Liver (tissue), 10 donors: ENCODE measurements at places on chromosomes 3 and 15. TPM values are rescaled to one million over a fixed set of nuclear protein-coding genes. Genes with fewer than 3 reads are reported as not detected.
A peak's percentile ranks its signal among the peaks of the same experiment; 100 is the strongest.

- no peaks in the 10 kb centered on the region for H3K4me1 ChIP-seq
- peaks cover 7% of the 10 kb centered on the region for H3K36me3 ChIP-seq
- H3K27me3 ChIP-seq, result no peaks in the 10 kb centered on the region
- H3K4me3 ChIP-seq, result no peak overlapping the region
Observed at GRCh38 chr3:108062051-108062450, 28.8 kb downstream of the CD47 start.

- H3K4me3 ChIP-seq, result no peak overlapping the region
- H3K27me3 ChIP-seq, result no peaks in the 10 kb centered on the region
- no peaks in the 10 kb centered on the region for H3K36me3 ChIP-seq
- no peak for DNase-seq
Observed at GRCh38 chr3:19436746-19437145, 288.4 kb downstream of the KCNH8 start.

GRCh38 chr3:17639257-17639656 is 103.2 kb downstream of the TBC1D5 start:
- no peaks in the 10 kb centered on the region for H3K4me1 ChIP-seq
- H3K4me3 ChIP-seq, result no peak overlapping the region
- H3K36me3 ChIP-seq, result no peaks in the 10 kb centered on the region
- H3K27ac ChIP-seq, result no peak overlapping the region
- H3K27me3 ChIP-seq, result no peaks in the 10 kb centered on the region

DNA sequence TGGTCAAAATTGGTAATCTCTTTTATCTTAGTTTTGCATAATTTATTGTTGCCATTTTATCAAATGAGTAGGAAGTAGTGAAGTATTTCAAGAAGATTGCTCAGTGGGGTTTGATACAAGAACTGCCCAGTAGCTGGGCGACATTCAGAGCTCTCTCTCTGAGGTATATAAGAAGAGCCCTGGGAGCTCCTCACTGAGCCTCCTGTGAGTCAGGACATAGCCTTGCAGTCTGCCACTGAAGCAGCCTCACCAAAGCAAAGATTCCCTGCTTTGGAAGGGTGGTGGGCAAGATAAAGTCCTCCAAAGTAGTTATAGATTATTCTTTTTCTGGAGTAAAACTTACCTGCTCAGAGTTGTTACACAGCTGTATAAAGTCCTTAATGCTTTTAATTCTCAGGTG is 26.1 kb downstream of the SKIL start:
- no peaks in the 10 kb centered on the region for H3K27me3 ChIP-seq
- no peak overlapping the region for H3K4me3 ChIP-seq
- no peak for DNase-seq
- no peak overlapping the region for H3K27ac ChIP-seq
- no peaks in the 10 kb centered on the region for H3K4me1 ChIP-seq

GRCh38 chr3:42055291-42055690 is 35.9 kb upstream of the TRAK1 start:
- H3K27ac ChIP-seq, result peak overlapping the region; percentile 23
- no peak overlapping the region for H3K4me3 ChIP-seq
- peaks cover 25% of the 10 kb centered on the region for H3K4me1 ChIP-seq
- no peak for DNase-seq

- no peaks in the 10 kb centered on the region for H3K36me3 ChIP-seq
- H3K4me3 ChIP-seq, result no peak overlapping the region
- no peak overlapping the region for H3K27ac ChIP-seq
- no peaks in the 10 kb centered on the region for H3K27me3 ChIP-seq
Observed at GRCh38 chr3:189786479-189787064, 155.4 kb downstream of the TP63 start.

GRCh38 chr3:196499061-196499460 is 4.5 kb downstream of the RNF168 start:
- peaks cover 19% of the 10 kb centered on the region for H3K4me1 ChIP-seq
- H3K27me3 ChIP-seq, result no peaks in the 10 kb centered on the region
- H3K4me3 ChIP-seq, result no peak overlapping the region
- no peak overlapping the region for H3K27ac ChIP-seq

DNA sequence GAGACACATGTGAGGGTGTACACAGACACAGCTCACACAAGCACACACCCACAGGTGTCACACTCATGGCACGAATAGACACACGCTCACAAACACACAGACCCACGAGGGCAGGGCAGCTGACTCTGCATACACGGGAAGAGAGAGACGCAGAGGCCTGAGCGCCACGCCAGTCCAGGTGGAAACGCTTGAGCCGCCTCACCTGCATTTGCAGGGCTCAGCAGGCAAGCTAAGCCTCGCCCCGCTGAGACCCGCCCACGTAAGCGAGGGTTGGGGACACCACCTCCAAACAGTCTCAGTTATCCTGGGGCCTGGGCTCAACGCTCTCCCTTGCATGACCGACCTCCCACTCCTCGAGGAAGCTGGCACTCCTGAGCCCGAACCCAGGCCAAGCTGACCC is 73.2 kb downstream of the TLE3 start:
- H3K27me3 ChIP-seq, result no peaks in the 10 kb centered on the region
- no peak overlapping the region for H3K27ac ChIP-seq
- no peak for DNase-seq
- peaks cover 4% of the 10 kb centered on the region for H3K4me1 ChIP-seq

DNA sequence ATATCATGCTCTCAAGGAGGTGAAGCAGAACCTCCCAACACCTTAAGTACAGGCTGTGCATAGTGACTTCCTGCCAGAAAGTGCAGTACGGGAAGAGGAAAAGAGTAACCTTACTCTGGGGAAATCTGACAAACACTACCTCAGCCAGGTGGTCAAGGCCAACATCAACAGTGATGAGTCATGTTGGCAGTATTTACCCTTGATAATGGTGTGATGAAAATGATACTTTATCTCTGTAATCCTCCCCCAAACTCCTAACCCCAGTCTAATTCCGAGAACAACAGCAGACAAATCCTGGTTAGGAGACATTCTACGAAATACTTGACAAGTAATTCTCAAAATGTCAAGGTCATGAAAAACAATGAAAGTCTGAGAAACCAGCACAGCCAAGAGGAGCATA is 26.5 kb downstream of the ANKDD1A start:
- no peaks in the 10 kb centered on the region for H3K36me3 ChIP-seq
- no peaks in the 10 kb centered on the region for H3K4me1 ChIP-seq
- no peaks in the 10 kb centered on the region for H3K27me3 ChIP-seq
- H3K4me3 ChIP-seq, result no peak overlapping the region
- H3K27ac ChIP-seq, result peak overlapping the region; percentile 57
- DNase-seq, result no peak

GRCh38 chr3:117719316-117719926 is 1009.8 kb downstream of the TUSC7 start:
- H3K4me3 ChIP-seq, result no peak overlapping the region
- DNase-seq, result no peak
- no peak overlapping the region for H3K27ac ChIP-seq
- H3K4me1 ChIP-seq, result no peaks in the 10 kb centered on the region
- no peaks in the 10 kb centered on the region for H3K27me3 ChIP-seq
- no peaks in the 10 kb centered on the region for H3K36me3 ChIP-seq

DNA sequence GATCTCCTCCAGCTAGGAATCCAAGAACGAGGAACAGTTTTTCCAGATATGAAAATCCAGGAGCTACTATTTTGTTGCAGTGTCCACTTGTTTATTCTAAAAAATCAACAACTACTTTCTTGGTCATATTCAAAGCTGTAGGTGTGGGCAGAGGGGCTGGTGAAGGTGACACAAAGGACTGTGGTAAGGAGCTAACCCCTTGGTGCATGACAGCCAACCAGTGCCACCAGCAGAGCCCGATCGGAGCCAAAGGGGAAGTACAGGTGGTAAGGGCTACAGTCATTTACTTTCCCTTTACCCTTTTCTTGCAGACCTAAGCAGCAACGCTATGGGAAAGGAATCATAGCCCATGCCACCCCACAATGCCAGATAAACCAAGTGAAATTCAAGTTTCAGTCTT is 30.7 kb downstream of the PLA1A start:
- H3K4me3 ChIP-seq, result no peak overlapping the region
- no peaks in the 10 kb centered on the region for H3K4me1 ChIP-seq
- no peaks in the 10 kb centered on the region for H3K27me3 ChIP-seq

DNA sequence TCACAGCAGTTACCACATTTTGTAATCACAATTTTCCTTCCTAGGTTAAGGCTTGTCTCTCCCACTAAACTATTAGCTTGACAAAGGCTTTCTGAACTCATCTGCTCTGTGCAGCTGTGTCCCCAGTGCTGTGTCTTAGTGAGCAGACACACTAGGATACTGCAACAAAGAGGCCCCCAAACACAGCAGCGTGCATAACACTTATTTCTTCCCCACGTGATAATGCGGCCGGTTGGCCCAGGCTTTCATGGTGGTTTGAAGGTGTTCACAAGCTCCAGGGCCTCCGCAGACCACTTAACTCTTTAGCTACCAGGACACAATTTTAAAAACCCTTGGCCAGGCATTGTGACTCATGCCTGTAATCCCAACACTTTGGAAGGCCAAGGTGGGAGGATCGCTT is 2.2 kb upstream of the HDAC11 start:
- DNase-seq, result no peak
- peaks cover 9% of the 10 kb centered on the region for H3K4me1 ChIP-seq
- H3K4me3 ChIP-seq, result no peak overlapping the region
- no peaks in the 10 kb centered on the region for H3K36me3 ChIP-seq
- no peaks in the 10 kb centered on the region for H3K27me3 ChIP-seq
- no peak overlapping the region for H3K27ac ChIP-seq

- H3K4me1 ChIP-seq, result peaks cover 21% of the 10 kb centered on the region
- no peaks in the 10 kb centered on the region for H3K27me3 ChIP-seq
- H3K4me3 ChIP-seq, result no peak overlapping the region
- H3K36me3 ChIP-seq, result no peaks in the 10 kb centered on the region
Observed at GRCh38 chr3:160618878-160619277, 53.5 kb upstream of the KPNA4 start.

DNA sequence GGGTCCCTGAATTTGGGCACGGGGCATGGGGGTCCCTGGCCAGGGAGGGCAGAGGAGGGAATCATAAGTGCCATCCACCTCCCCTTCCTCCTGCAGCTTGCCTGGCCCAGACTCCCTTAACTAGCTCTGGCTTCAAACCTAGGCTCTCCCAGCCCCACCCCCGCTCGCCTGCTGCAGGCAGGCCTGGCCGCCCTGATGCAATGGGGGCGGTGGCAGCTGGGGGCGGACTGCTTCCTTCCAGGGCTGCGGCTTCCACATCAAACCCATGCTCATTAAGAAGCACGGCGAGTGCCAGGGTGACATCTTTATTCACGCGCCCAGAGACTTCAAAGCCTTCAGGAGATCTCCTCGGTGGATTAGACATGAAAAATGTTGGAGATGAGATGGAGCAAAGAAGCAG is 123.1 kb downstream of the TPRA1 start:
- H3K27me3 ChIP-seq, result no peaks in the 10 kb centered on the region
- no peak for DNase-seq
- H3K4me1 ChIP-seq, result no peaks in the 10 kb centered on the region
- H3K36me3 ChIP-seq, result no peaks in the 10 kb centered on the region
- no peak overlapping the region for H3K4me3 ChIP-seq
- no peak overlapping the region for H3K27ac ChIP-seq

DNA sequence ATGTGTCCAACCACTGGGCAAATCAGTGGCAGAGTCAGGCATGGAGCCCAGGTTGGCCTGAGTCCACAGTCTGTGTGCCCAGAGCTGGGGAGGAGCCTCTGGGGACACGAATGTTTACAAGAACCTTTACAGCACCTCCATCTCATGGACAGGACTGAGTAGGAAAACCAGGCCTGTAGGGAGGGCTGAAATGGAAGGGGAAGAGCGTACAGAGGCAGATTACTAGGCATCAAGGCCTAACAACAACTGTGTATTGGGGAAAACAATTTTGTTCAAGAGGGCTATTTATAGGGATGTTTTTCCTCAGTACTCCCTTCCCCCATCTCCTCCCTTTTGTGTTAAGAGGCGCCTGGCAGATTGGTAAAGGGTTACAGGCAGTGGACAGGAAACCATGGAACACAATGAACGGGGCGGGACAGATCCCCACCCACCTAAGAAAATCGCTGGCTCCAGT is 15.1 kb upstream of the ARHGAP31 start:
- DNase-seq, result no peak
- H3K4me3 ChIP-seq, result no peak overlapping the region
- H3K4me1 ChIP-seq, result no peaks in the 10 kb centered on the region
- H3K27ac ChIP-seq, result no peak overlapping the region
- no peaks in the 10 kb centered on the region for H3K36me3 ChIP-seq

DNA sequence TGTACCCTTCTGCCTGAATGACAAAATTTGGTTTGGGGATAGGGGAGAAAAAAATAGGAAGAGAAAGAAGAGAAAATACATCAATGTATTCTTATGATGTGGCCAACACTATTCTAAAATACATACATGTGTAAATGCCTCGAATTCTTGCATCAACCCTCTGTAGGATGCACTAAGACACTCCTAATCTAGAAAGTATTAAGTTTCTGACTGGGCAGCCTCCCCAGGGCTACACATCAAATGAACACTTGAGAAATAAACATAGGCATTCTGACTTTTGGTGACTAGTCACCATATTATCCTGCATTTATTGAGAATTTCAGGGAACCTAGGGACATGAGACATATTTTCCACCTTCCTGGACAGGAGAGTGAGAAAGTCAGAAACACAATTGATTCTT is 109.2 kb downstream of the CPNE4 start:
- no peaks in the 10 kb centered on the region for H3K4me1 ChIP-seq
- no peak for DNase-seq
- no peaks in the 10 kb centered on the region for H3K36me3 ChIP-seq
- no peak overlapping the region for H3K27ac ChIP-seq
- H3K4me3 ChIP-seq, result no peak overlapping the region

DNA sequence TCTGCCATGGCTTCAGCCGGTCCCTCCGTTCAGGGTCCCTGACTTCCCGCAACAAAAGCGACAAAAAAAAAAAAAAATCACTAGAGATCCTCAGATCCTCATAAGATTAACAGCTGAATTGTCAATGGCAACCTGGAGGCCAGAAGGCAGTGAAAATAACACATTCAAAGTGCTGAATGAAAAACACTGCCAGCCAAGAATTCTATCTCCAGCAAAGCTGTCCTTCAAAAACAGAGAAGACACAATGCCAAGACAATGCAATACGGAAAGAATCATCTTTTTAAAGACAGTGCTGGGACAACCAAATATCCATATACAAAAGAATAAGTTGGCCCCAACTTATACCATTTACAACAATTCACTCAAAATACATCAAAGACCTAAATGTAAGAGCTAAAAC is 21.6 kb downstream of the MTHFS start:
- no peaks in the 10 kb centered on the region for H3K27me3 ChIP-seq
- peaks cover 43% of the 10 kb centered on the region for H3K36me3 ChIP-seq
- DNase-seq, result no peak
- no peak overlapping the region for H3K4me3 ChIP-seq

The ARMC8 gene
- total RNA-seq, result 53.6 TPM
